ENCODE measurements at places on chromosomes 16 and 17. TPM values are rescaled to one million over a fixed set of nuclear protein-coding genes. Genes with fewer than 3 reads are reported as not detected.
A peak's percentile ranks its signal among the peaks of the same experiment; 100 is the strongest.

DNA sequence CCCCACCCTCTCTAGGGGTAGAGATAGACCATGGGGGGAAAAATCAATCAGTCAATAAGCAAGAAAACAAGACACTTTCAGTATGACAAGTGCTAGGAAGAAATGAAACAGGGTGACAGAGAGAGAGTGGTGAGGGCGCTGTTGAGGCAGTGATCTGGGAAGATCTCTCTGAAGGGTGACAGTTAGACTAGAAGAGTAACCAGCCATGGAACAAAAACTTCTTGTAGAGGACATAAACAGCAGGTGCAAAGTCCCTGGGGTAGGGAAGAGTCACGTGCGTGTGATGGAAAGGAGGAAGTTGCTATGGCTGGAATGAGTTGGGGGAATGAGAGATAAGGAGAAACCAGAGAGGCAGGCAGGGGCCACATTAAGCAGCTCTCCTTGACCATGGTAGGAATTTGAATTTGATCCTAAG lies 16.8 kb upstream of the EMP2 start:
- DNase-seq = no peak

- peak; percentile 95 for DNase-seq
These were observed 5.4 kb downstream of the PGS1 start for GRCh38 chr17:78383725-78384471.

GRCh38 chr16:47230296-47230695 lies 86.6 kb upstream of the NETO2 start:
- DNase-seq = no peak

The EFCAB13 gene
- 2.2 TPM for polyA plus RNA-seq

The CBFB gene
- polyA plus RNA-seq = 9.7 TPM
